ENCODE measurements at places on chromosomes 5 and 9.

DNA sequence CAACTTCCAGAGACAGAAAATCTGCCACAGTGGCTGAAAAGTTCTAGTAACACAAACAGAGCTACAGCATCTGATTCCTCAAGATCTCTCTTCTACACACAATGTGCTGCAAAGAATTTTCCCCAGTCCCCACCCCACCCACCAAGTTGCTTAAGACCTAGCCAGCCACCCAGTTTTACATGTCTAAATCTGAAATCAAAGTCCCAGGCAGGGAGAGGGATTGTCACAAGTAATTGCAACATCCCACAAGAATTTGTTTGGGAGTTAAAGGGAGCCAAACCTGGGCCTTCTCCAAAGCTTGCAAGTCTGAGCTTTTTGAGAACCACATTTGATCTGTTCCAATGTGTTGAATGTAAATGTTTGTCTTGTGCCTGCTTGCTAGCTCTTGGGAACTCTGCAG is 15.5 kb downstream of the IGIP start:
- no peak for DNase-seq

GRCh38 chr9:134892221-134892620 is 11.6 kb downstream of the FCN2 start:
- no peak for DNase-seq

DNA sequence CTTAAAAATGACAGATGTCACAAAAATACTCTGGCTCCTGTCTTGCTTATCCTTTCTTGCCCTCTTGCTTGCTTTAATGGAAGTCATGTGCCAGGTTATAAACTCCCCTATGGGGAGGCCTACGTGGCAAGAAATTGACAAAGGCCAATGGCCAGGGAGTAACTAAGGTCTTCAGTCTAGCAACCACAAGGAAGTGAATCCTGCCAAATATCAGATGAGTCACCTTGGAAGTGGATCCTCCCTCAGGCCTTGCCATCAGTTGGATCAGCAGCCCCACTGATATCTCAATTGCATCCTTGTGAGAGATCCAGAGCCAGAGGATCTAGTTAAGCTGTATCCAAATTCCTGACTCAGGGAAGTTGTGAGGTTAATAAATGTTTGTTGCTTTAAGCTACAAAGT is 82.8 kb downstream of the CAAP1 start:
- DNase-seq, result no peak

- no peak for DNase-seq
Measured at GRCh38 chr9:71357346-71357745, 235.9 kb upstream of the TRPM3 start.

- DNase-seq, result no peak
Measured at GRCh38 chr9:92432350-92432749, 8.1 kb upstream of the OMD start.

DNA sequence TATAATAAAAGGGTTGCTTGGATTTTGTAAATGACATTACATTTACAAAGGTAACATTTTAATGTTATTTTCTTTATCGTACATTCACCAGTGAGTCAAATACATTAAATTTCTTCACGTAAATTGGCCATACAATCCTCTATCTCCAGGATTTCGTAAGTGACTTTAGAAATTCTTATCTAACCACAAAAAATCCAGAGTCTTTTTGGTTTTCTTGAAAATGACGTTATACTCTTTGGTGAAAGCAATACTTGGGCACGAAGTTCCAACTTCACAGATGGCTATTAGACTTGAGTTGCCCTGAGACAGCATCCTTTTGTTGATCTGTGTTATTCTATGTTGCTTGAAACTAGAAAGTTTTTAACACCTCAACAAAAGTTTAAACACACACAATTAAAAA is 87.4 kb upstream of the CDH10 start:
- DNase-seq, result no peak

DNA sequence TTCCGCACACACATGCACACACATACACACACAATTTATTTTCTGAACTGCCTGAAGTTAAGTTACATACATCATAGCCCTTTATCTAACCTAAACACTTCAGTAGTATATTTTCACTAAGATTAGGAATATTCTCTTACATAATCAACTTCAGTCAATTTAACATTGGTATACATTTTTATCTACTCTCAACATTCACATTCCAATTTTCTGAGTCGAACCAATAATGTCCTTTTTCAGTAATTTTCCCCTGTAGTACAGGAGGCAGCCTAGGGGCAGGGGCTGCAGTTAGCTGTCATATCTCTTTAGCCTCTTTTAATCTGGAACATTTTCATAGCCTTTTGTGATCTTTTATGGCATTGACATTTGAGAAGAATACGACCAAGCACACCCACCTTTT is 150.1 kb downstream of the DAB2IP start:
- DNase-seq, result no peak

GRCh38 chr9:83130541-83130940 is 67.6 kb upstream of the RASEF start:
- no peak for DNase-seq

DNA sequence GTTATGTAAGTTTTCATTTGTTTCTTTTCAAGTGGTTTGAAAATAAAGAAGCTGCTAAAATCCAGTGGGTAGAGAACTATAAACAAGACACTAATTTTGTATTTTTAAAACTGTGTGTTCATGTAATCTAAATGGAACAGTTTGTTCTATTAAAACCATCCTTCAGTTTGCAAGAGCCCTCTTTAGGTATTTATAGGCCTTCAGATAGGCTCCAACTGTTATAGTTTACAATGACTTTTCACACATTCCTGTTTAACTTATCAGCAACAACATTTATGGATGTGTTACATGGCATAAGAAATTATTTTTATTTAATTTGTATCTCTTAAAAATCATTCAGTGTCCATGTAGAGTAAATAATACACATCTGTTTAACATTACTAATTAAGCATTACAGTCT is 126.7 kb upstream of the SLCO6A1 start:
- no peak for DNase-seq

GRCh38 chr9:77915744-77916143 is 115.9 kb downstream of the GNAQ start:
- DNase-seq, result no peak

GRCh38 chr9:136086213-136086881 is 8.7 kb downstream of the NACC2 start:
- DNase-seq, result peak; percentile 13

DNA sequence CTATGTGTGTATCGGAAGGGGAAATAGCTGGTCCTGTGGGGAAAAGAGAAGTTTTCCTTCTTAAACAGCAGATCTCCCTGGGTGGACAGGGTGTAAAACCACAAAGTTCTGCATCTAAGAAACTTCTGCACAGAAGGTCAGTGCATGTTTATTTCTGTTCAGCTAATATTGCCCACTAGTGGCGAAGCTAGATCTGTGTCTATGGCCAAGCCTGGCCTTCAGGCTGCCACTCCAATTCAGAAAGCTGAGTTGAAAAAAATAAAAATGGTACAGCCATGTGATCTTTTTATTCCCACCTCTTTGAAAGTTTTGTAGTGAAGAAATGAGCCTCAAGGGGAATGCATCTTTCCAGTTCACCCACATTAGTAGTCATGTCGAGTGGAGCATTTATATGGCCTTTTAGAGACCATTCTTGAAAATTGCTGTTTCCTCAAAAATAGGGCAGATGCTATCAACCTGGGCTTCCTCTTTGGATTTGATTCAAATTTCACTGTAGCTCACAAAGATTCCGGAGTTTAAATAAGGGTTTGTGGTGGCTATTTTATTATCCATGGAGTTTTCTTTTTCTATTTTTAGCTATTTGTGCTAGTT is 488.0 kb downstream of the PRELID2 start:
- peak; percentile 4 for DNase-seq

DNA sequence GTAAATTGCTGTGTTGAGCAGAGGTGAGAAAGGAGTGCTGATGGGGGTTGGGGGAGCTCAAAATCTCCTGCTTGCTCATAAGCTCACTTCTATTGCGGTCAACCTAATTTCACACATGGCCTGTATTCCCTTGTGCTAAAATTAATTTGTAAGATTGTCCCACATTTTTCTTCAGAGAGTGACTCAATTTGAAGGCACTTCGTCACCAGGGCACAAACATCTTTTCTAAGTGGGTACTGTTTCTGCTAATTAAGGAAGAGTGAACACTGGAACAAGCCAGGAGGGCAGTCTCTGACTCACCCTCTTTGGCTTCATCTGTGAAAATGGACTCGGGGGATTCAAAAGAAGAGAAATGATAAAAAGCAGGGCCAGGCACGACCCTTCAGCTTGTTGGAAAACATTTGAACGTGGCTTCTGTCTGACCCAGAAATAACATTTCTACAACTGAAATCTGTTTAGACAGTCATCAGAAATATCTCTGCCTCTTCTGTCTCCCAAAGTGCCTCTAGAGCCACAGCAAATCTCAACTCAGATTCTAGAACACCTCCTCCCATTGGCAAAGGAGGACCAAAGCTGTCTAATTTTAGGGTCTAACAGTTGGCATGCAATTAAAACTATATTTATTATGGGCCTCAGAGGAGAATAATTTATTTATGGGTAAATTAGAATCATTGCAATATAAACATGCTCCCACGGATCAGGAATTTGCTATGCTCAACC is 49.8 kb downstream of the FEM1C start:
- no peak for DNase-seq

DNA sequence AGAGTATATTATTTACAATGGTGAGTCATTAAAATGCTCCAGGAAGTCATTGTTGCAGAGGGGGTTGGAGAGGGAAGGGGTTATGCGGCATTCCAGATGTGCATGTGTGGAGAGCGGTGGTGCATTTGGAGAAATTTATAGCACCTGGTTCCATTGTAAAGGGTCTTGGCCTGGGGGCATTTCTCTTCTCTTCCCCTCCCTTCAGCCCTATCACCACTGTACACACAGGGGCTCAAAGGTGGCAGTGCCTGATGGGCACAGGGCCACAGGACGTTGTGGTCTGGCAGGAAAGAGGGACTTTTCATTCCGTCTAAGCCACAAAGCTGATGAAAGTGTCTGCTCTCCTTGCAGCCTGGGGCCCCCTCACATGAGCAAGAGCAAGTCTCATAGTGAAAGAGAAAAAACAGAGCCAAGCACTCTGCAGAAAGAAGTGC is 442.4 kb upstream of the ZNF462 start:
- DNase-seq, result no peak

DNA sequence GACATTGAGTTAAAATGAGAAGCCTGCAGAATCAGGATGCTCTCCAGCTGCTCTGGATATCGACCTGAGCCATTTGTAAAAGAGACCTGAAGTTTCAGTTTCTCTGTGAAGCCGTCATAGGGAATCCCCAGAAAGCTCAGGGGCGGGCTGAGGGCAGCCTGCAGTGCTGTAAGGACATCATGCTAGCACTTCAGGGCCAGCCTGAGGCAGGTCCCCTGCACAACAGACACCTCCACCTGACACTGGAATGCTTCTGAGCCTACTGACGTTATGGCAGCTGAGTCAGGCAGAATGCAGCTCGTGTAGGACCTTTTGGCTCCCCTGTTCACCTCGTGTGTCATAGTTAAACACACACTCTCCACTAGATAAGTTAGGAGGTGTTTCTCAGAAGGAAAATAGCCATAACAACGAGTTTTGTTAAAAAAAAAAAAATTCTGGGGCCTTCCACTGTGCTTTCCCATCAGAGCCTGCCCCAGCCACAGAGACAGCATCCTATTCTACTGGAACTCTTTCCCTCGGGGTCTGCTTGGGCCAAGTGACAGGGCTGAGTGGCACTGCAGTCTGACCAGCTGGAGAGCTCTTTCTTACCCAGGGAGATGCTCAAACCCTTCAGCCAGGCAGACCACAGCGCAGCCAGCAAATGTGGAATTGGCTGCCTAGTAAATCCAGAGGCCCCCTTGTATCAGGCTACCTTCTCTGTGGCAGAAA is 354.9 kb downstream of the DIRAS2 start:
- no peak for DNase-seq

GRCh38 chr5:154351566-154351965 is 94.2 kb upstream of the SAP30L start:
- no peak for DNase-seq

GRCh38 chr9:135606885-135607259 is 32.5 kb downstream of the GLT6D1 start:
- DNase-seq, result no peak

- no peak for DNase-seq
Measured at GRCh38 chr5:13985731-13986418, 41.4 kb upstream of the DNAH5 start.

DNA sequence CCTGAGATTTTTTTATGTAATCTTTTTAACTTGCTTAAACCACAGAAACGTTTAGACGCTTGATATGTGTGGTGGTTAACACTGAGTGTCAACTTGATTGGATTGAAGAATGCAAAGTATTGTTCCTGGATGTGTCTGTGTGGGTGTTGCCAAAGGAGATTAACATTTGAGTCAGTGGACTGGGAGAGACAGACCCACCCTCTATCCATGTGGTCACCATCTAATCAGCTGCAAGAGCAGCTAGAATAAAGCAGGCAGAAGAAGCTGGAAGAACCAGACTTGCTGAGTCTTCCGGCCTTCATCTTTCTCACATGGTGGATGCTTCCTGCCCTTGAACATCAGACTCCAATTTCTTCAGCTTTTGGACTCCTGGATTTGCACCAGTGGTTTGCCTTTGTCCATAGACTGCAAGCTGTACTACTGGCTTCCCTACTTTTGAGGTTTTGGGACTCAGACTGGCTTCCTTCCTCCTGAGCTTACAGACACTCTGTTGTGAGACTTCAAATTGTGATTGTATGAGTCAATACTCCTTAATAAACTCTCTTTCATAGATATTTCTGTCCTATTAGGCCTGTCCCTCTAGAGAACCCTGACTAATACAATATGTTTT is 816.0 kb upstream of the CDH9 start:
- no peak for DNase-seq

DNA sequence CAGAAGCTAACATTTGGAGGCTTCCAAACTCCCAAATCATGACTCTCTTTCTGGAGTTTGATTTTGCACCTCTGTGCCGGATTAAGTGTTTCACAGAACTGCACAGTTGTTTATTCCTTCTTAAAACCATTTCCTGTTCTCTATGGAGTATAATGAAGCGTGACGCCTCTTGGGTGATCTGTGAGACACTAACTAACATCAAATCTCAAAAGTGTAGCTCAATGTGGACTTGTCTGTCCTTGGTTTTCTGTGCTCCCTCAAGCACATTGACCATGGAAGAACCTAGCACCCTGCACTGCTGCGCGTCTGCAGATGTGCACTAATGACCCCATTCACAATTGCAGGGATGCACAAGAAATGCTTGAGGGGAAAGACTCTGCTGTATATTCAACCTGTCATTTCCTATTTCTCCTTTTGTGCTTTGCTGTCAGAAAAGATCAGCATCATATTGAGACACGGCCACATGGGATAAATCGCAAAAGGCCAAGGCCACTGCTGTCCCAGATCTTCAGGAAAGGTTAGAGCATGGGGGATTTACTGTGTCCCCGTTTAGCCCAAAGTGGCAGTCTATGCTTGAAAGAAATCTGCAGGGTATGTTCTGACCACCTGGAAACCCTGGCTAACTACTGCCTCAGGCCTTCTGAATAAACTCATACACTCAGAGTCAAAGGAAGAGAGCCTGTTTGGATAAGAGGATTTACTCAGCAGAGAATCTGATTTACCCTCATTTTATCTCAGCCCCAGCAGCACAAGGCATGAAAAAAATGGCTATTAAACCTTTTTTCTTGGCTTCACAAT is 109.6 kb downstream of the BAAT start:
- DNase-seq, result no peak

DNA sequence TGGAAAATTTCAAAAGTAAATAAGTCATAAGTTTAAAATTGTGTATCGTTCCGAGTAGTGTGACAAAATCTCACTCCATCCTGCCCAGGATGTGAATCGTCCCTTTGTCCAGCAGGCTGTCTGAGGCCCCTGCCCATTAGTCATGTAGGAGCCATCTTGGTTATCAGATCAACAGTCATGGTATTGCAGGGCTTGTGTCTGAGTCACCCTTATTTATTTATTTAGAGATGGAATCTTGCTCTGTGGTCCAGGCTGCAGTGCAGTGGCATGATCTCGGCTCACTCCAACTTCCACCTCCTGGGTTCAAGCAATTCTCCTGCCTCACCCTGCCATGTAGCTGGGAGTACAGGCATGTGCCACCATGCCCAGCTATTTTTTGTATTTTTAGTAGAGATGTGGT is 30.2 kb downstream of the ITGA2 start:
- peak; percentile 13 for DNase-seq
